Esophagus muscularis mucosa (tissue), 4 donors: ENCODE measurements at places on chromosomes 6 and 20. TPM values are rescaled to one million over a fixed set of nuclear protein-coding genes. Genes with fewer than 3 reads are reported as not detected.

The TPX2 gene
- total RNA-seq, result 0.50 TPM

The CYB5R4 gene
- total RNA-seq, result 15.4 TPM

The ZBTB9 gene
- 3.5 TPM for total RNA-seq

The AHI1 gene
- total RNA-seq, result 11.4 TPM

The TTK gene
- not detected for total RNA-seq

The SLC2A4RG gene
- 67.1 TPM for total RNA-seq

The CST4 gene
- total RNA-seq, result not detected

The CALHM4 gene
- not detected for total RNA-seq

The SLC17A9 gene
- 5.2 TPM for total RNA-seq

The TMEM217 gene
- 0.57 TPM for total RNA-seq

The HSF2 gene
- total RNA-seq, result 27.8 TPM

The HLA-DPB1 gene
- 95.8 TPM for total RNA-seq

- no peak for DNase-seq
Measured at GRCh38 chr6:84625506-84625905, 138.9 kb downstream of the TBX18 start.

DNA sequence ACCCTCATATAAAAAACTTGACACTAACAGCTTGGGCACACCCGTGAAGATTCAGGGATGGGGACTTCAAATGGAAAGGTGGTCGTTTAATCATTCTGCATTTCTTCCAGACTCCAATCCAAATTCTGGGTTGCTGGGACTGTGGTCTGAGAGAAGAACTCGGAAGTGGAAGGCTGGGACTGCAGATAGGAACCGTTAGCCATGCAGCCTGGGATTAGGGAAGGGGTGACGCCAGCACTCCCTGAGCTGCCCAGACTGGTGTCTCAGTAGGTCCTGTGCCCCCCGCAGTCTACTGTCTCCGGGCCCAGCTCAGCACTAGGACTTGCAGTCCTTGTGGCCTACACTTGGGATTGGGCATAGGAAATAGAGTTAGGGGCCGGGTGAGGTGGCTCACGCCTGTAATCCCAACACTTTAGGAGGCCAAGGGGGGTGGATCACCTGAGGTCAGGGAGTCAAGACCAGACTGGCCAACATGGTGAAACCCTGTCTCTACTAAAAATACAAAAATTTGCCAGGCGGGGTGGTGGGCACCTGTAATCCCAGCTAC is 511 bp upstream of the CLIC1 start:
- DNase-seq, result no peak

- no peak for DNase-seq
Measured at GRCh38 chr6:157056275-157056674, 267.0 kb downstream of the TMEM242 start.

DNA sequence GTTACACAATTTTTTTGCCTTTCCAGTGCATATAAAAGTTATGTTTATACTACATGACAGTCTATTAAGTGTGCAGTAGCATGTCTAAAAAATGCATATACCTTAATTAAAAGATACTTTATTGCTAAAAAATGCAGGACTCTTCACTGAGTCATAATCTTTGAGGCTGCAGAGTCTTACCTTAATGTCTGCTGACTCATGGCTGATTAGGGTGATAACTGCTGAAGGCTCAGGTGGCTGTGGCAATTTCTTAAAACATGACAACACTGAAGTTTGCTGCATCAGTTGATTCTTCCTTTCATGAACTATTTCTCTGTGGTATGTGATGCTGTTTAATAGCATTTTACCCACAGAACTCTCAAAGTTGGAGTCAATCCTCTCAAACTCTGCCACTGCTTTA is 19.1 kb downstream of the ZSCAN23 start:
- no peak for DNase-seq

DNA sequence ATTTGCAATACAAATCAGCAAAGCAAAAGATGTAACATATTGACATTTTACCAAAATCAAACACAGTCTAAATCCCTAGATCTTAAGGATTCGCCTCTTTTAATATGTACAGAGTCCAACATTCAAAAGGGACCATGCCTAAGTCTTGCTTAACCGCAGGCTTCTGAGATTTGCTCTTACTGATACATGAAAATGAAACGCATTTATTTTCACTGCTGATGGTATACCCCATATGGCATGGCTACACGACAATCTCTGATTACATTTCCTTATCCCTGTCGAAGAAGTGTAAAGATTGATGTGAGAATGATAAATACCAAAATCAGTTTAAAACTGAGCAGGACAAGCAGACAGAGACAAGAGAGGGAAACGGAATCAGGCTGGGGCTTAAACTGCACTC is 75.4 kb downstream of the KIF16B start:
- no peak for DNase-seq

GRCh38 chr20:36155629-36155971 is 1.1 kb downstream of the EPB41L1 start:
- DNase-seq, result no peak

GRCh38 chr6:101259505-101259904 is 134.0 kb upstream of the GRIK2 start:
- no peak for DNase-seq

- DNase-seq, result no peak
Measured at GRCh38 chr20:30921286-30922071, 336.0 kb upstream of the DEFB115 start.

GRCh38 chr20:2757969-2758368 is 42.5 kb downstream of the CPXM1 start:
- no peak for DNase-seq

GRCh38 chr6:1587977-1588376 is 21.7 kb upstream of the FOXC1 start:
- DNase-seq, result no peak

GRCh38 chr20:58552366-58552934 is 37.3 kb upstream of the APCDD1L start:
- DNase-seq, result no peak

GRCh38 chr6:156912431-156912830 is 135.3 kb downstream of the ARID1B start:
- no peak for DNase-seq

- no peak for DNase-seq
Measured at GRCh38 chr6:143863771-143864170, 503 bp upstream of the ZC2HC1B start.

DNA sequence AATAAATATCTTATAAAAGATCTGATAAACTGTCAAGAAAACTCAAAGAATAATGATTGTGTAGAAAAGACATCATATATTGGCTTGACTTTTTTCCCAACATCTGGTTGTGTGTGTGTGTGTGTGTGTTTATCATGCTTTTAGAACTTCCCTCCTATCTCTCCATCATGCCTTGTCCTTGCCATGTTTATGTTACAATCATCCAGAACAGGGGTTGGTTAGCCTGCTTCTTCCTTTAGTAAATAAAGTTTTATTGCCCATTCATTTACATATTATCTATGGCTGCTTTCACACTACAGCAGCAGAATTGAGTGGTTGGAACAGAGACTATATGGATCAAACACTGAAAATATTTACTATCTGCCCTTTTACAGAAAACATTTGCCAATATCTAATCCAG is 52.8 kb upstream of the RIPOR2 start:
- DNase-seq, result no peak

GRCh38 chr20:16562259-16562658 is 11.0 kb downstream of the KIF16B start:
- no peak for DNase-seq

GRCh38 chr20:17761604-17762003 is 61.8 kb downstream of the BANF2 start:
- no peak for DNase-seq

GRCh38 chr6:63883597-63883996 is 248.0 kb downstream of the PHF3 start:
- no peak for DNase-seq

GRCh38 chr6:147666255-147666654 is 157.8 kb downstream of the SAMD5 start:
- DNase-seq, result no peak

DNA sequence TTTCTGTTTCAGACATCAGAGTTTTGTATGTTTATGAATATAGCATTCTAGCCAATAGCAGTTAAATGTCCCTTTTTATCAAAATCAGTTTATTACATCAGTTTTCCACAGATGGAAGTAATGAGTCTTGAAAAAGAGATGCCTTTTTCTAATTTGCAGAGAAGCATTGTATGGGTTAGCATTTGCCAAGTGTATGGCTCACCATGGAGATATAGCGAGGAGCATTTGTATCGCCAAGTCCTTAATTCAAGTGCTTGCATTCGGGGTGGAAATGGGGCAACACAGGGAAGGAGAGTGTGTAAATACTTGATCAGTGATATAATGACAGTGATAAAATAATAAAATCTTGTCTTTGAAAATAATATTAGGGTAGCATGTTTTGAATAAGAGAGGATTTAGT is 42.9 kb downstream of the TXLNB start:
- DNase-seq, result no peak

DNA sequence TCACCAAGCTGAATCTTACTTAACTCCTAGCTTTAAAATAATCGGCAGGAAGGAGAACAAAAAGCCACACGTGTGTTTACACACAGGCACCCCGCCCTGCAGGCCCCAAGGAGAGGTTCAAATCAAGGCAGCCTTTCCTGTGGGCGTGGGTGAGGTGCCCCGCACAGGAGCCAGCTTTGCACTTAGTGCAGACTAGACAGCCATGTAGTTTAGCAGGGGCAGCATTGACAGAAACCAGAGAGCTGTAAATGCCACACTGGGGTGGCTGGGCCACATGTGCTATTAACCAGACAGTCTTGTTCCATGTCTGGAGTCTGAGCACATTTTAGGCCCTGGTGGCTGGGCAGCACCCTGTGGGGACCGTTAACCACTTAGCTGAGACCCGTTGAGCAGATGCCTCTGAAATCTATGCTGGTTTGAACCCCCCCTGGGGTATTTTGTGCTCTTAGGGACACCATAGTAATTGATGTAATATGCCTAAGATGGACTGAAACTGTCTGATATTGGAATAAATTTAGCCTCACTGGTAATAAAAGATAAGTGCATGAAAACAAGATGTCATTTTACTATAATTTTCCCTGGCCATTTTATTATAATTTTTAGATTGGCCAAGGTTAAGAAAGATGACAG is 106.4 kb upstream of the KCNG1 start:
- no peak for DNase-seq

GRCh38 chr6:161369339-161369738 is 95.5 kb upstream of the AGPAT4 start:
- no peak for DNase-seq

DNA sequence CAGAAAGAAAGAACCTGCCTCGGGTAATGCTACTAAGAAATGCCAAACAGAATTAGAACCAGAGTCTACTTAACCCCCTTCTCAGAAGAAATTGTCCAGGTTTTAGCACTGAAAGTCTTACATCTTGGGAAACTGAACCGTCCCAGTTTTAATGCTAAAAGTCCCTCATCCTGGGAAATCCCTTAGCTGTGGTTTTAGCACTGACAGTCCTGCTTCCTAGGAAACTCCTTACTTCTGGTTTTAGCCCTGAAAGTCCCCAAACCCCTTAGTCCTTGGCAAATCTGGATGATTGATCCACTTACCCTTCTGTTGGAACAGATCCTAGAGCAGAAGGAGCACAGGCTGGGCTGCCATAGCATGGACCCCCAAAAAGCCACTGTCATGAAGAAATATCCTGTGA is 4.8 kb upstream of the TMEM14A start:
- no peak for DNase-seq
